ENCODE measurements at places on chromosomes 12 and 14.

GRCh38 chr14:92704036-92704804, 44.2 kb downstream of the LGMN start:
- no peak for DNase-seq

GRCh38 chr14:99774556-99775307, 18.5 kb upstream of the EML1 start:
- DNase-seq, result no peak

- DNase-seq, result no peak
Measured at GRCh38 chr14:26213846-26214575, 383.8 kb downstream of the NOVA1 start.

GRCh38 chr12:103583008-103583407, 4.1 kb upstream of the STAB2 start:
- no peak for DNase-seq

DNA sequence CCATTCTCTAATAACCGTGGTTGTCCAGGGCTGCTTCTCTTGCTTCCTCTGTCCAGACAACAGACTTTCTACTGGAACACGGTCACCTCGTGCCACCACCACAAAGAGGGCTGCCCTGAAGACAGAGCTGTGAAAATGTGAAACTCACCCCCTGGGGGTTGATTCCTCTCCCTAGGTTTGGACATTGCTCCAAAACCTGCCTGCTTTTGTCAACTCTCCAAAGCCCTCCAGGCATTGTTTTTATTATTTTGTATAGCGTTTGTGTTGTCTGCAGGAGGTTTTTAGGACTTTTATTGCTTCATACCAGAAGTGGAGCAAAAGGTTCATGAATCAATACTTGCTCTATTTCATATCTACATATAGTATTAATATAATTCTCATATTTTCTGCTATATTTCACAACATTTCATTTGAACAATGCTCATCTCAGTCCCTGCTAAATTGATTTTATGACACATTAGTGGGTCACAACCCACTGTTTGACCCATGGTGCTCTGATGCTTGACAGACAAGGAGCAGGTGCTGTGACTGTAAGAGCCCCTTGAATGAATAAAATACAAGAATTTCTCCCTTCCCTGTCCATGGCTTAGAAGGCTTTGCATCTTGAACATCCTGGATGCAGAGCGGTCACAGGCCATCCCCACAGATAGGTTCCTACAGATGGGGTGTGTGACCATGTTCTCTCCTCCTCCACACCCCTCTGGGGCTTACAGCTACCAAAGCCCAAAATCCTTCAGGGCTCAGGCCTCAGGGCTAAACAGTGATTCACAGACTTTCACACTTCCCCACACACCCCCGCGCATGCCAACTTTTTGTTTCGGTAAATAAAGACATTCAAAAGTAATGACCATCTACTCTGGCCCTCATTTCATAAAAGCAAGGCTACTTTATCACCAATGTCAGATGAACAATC, 20.6 kb upstream of the EML1 start:
- DNase-seq, result no peak

DNA sequence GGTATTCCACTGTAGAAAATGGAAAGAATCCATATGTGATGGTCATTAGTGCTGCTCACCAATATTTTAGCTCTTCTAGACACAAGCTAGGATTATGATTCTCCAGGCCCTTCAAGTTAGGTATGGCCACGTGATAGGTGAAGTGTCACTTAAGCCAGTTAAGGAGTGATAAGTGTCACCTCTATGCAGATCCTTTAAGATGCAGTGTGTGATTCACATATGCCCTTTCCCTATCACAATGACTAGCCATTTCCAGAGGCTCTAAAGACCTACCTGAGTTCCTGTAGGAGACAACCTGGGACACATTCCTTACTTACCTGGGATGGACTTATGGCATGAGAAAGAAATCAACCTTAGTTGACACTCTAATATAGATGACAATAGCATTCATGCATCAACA, 343.2 kb downstream of the NELL2 start:
- no peak for DNase-seq

GRCh38 chr12:62319058-62319457, 58.9 kb downstream of the USP15 start:
- no peak for DNase-seq

DNA sequence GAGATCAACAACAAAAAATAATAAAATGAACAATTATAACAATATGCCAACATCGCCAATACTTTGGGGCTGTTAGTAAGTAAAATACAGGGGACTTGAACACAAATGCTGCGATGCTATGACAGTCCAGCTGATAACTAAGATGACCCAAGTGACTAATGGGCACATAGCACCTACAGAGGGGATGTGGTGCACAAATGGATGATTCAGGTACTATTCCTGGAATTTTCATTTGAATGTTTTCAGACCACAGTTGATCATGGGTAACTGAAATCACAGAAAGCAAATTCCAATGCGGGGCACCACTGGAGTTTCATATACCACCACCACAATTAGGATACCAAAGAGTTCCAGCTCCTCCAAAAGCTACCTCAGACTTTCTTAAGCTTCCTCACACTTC, 82.9 kb downstream of the RCOR1 start:
- DNase-seq, result no peak

GRCh38 chr12:96039516-96039915, 4.1 kb upstream of the LTA4H start:
- DNase-seq, result no peak

DNA sequence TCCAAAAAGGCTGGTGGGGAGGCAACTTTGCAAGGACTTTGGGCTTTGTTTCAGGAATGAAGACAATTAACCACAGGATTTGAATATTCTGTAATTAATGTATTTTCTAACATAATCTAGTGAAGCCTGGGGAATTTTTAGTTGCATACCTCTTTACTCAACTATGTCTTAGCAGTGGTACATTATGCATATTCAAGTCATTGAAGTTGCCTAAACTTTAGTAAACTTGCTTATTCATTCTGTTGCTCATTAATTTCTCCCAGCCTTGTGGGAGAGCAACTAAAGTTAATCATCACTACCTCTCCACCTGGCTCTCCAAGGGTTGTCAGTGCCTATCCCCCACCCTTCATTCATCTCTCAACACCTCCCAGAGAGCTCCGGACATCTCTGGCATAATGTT, 54.2 kb downstream of the IFNG-AS1 start:
- DNase-seq, result no peak
